ENCODE measurements at places on chromosomes 16 and 17. TPM values are rescaled to one million over a fixed set of nuclear protein-coding genes. Genes with fewer than 3 reads are reported as not detected.

Gene GRB7
- total RNA-seq: 6.6 TPM

Gene SLC2A4
- 0.35 TPM for total RNA-seq

Gene REXO5
- 3.6 TPM for total RNA-seq

Gene CARD14
- 0.32 TPM for total RNA-seq

Gene TNRC6C
- 2.3 TPM for total RNA-seq

Gene CDK3
- 4.1 TPM for total RNA-seq

Gene ACD
- total RNA-seq: 36.5 TPM

Gene TMEM98
- total RNA-seq: 48.6 TPM

Gene KRTAP2-1
- total RNA-seq: not detected

Gene C16orf54
- total RNA-seq: not detected

Data from A549 treated with AZD2906 at 1 μM for 4 hours (cell line).